ENCODE measurements at places on chromosomes 1 and 21. TPM values are rescaled to one million over a fixed set of nuclear protein-coding genes. Genes with fewer than 3 reads are reported as not detected.

Gene ATP6V1G3
- 5.8 TPM for polyA plus RNA-seq

DNA sequence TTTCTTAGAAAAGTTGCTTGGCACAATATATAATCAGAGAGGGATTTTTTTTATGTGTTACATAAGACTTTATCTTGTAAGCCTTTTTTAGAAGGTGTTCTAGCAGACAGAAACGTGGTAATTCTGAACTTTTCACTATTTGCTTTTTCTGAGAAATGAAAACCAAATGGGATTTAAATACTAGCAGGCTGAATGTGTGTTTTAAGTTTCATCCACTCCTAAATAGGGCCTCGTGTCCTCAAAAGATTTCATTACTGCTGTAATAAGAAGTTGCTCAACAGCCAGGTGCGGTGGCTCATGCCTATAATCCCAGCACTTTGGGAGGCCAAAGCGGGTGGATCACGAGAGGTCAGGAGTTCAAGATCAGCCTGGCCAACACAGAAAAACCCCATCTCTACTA lies 44.7 kb upstream of the FMO2 start:
- no peak for DNase-seq

DNA sequence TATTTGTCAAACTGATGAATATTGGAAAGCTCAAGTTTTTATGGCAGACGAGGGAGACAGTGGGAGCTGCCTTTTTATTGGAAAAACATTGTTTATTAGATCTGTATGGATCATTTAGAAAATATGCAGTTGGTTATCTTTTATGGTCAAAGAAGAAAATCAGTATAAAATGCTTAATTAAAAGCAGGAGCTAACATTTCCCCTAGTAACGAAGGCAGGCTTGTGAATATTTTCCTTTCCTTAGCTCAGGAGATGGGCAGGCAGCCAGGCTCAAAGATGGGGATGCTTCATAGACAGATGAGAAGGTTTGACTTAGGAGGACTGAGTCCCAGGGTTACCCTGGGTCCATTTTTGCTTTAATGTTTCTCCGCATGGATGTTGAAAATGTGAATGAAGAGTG lies 26.0 kb downstream of the ROR1 start:
- no peak for DNase-seq

Gene CAMSAP2
- 44.5 TPM for polyA plus RNA-seq

DNA sequence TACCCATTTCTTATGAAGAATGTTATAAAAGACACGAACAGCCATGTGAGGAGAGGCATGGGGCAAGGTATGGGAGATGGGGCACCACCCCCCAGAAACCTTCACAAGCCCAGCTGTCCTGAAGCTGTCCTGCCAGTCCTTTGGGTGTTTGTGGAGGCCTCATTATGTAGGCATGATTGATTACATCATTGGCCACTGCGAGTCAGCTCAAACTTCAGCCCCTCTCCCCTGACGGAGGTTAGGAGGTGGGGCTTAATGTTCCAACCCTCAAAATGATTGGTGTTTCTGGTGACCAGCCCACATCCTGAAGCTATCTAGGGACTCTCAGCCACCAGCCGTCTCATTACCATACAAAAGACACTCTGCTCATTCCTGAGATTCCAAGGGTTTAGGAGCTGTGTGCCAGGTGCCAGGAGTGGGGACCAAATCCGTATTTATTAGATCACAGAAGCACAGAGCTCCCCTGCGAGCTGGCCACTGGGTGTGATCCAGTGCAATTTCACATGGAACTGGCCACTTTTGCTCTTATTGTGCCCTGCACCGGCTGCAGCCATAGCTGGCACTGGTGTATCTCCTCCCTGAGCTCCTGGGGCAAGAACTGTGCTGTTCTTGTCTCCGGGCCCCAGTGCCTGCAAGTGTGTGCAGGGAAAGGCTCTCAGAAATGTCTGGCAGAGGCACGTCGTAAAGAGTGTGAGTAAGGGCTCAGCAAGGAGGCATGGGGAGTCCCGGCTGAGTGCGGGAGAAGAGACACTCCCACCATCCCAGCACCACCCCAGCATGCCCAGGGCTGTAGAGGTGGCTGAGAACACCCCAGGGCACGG lies 10.5 kb downstream of the KIAA1614 start:
- DNase-seq = no peak

Gene LAMC2
- polyA plus RNA-seq = 6.0 TPM

- DNase-seq = no peak
These were observed 26.7 kb downstream of the DMAP1 start for GRCh38 chr1:44239961-44240371.

DNA sequence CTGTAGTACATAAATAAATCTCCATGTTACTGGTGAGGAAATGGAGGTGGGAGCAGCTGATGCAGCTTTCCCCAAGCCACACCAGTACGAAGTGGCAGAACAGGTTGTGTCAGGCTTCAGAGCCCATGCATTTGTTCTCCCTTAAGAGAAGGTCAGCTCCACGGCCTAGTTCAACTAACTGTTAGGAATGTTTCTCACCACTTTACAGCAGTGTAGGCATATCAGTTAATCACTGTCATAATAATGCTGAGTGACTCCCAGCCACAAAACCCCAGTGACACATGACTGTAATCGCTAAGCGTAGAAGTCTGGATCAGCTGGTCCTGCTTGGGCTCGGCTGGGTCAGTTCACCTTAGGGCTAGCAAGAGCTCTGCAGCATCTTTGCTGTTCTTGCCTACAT lies 90.4 kb downstream of the VPS26C start:
- DNase-seq = no peak

Gene RASSF5
- polyA plus RNA-seq = 7.0 TPM

DNA sequence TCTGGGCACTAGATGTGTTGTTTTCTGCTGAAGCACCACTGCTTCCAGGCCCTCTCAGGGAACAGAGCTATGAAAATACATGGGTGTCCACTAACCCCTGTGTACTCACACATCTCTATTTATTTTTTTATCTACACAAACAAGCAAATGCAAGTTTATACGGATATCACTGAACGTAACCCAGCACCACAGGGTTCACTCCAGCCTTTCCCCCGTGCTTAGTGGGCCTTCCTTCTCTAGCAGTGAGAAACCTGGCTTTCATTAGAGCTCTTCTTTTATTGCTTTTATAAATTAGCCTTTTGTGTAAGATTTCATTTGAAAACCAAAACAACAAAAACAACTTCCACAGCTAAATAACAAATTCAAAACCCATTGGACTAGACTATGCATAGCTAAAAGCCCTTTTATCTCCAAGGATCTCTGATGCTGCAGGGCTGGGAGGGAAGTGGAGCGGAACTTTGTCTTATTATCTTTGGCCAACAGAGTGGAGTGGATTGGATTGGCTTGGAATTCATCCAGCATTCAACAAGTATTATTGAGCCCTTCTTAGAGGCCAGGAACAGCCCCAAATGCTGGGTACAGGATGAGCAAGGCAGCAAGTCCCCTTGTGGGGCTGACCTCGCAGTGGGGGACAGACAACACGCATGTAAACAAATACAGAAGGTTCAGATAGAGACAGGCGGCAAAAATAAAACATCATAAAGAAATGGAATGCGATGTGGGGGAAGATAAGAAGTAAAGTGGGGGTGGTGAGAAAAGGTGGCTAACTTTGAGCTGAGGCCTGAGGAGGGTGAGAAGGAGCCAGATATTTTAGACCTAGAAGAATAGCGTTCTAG lies 371.8 kb upstream of the POU3F1 start:
- peak; percentile 38 for DNase-seq

GRCh38 chr1:172286629-172287076 lies 133.8 kb upstream of the C1orf105 start:
- DNase-seq = no peak

GRCh38 chr1:155944444-155944799 lies 3.0 kb downstream of the RXFP4 start:
- DNase-seq = no peak

DNA sequence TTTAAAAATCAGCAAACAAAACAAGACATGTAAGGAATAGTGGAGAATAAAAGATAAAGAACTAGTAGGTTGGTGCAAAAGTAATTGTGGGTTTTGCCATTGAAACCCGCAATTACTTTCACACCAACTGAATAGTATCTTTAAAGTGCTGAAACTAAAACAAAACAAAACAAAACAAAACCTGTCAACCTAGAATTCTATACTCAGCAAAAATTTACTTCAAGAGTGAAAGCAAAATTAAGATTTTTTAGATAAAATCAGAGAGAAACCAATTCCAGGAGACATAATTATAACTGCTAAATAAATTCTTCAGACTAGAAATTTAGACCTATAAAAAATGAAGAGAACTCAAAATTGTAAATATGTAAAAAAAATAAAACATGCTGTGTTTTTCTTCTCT lies 114.0 kb upstream of the TSPAN2 start:
- no peak for DNase-seq

- no peak for DNase-seq
These were observed 107.5 kb downstream of the MRPS6 start for GRCh38 chr21:34180826-34181359.

Gene CCDC24
- 22.6 TPM for polyA plus RNA-seq

Gene TFF3
- polyA plus RNA-seq = 3.5 TPM

Gene LAD1
- 35.2 TPM for polyA plus RNA-seq

DNA sequence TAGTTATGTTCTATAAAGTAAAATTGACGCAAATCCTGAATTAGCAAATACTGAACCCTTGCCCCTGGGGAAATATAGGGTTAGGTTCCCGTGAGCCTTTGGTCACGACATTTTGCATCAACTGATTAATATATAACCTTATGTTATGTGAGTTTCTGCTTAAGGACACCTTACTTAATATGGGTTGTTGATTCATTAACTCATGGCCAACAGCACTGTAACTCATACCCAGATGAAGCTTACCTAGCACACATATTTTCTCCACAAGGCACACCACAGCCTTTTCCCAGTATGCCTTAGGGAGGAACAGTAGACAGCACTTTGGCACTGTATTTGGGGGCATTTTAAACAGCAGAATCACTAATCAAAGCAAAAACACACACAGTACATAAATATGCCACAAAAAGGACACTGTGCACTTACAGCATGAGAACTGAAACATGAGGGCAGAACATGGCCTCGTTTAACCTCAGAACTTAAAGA lies 15.1 kb downstream of the INAVA start:
- no peak for DNase-seq

Gene CADM3
- polyA plus RNA-seq = 0.14 TPM

Gene DDX20
- 25.0 TPM for polyA plus RNA-seq

GRCh38 chr1:224188286-224188685 lies 5.2 kb downstream of the DEGS1 start:
- DNase-seq = no peak

- DNase-seq = no peak
These were observed 539 bp downstream of the CGN start for GRCh38 chr1:151511636-151512215.

Gene PLPPR4
- polyA plus RNA-seq = 1.4 TPM

DNA sequence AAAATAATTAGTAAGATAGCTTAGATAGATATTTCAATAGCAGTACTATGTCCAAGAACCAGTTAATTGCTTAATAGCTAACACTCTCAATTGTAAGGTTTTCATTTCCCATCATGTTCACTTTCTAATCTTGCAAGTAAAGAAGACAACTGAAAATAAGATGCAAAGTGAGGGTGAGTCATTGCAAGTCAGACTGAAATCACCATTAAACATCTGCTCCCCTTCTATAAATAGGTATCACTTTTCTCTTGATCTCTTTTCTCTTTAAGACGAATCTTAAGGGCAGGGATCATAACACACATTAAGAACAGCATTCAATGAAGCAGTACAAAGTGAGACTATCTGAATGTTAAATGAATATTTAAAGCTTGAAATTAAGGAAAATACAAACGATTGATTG lies 40.4 kb downstream of the UBR4 start:
- no peak for DNase-seq

All from right renal pelvis (tissue), 4 donors.